Hepatocyte (in vitro differentiated cells): ENCODE measurements at places on chromosomes 6 and 20. TPM values are rescaled to one million over a fixed set of nuclear protein-coding genes. Genes with fewer than 3 reads are reported as not detected.

- DNase-seq, result no peak
Measured at GRCh38 chr20:519999-520398, 23.6 kb downstream of the CSNK2A1 start.

Gene TGM2
- total RNA-seq, result 120 and 133 TPM in 2 replicates

Gene SNAI1
- 2.9 and 3.0 TPM in 2 replicates for total RNA-seq

Gene AIF1
- 4.1 and 4.6 TPM in 2 replicates for total RNA-seq

- peak; percentile 19 for DNase-seq
Measured at GRCh38 chr20:41526327-41526726, 91.8 kb downstream of the CHD6 start.

Gene RIPPLY2
- not detected in 2 replicates for total RNA-seq

GRCh38 chr6:97189767-97190166, 93.2 kb downstream of the MMS22L start:
- DNase-seq, result no peak

Gene ARFGEF3
- total RNA-seq, result 3.9 and 4.1 TPM in 2 replicates

Gene TAGAP
- total RNA-seq, result 4.4 and 4.9 TPM in 2 replicates

- DNase-seq, result no peak
Measured at GRCh38 chr6:150083839-150084238, 14.9 kb upstream of the ULBP3 start.

DNA sequence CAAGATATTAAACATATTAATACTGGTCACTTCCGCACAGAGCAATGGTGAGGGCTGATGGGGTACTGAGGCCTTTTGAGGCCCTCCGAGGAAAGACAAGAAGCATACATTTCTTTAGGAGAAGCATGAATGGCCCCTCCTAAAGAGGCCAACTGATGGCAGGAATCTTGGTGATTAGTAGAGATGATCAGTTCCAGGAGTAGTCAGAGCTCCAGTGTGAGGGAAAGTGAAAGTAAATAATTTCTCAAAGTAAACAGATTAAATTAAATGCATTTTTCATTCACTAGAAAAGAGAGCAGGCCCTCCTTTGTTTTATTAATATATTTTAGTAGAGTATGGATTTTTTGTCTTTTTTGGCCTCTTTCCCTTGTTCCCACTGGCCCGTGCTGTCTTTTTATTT, 38.2 kb downstream of the NOX3 start:
- no peak for DNase-seq

GRCh38 chr6:108896111-108896661, 48.0 kb downstream of the ARMC2 start:
- no peak for DNase-seq

GRCh38 chr6:139354189-139354588, 20.3 kb downstream of the CITED2 start:
- no peak for DNase-seq

GRCh38 chr6:134840086-134840867, 109.6 kb downstream of the ALDH8A1 start:
- no peak for DNase-seq

DNA sequence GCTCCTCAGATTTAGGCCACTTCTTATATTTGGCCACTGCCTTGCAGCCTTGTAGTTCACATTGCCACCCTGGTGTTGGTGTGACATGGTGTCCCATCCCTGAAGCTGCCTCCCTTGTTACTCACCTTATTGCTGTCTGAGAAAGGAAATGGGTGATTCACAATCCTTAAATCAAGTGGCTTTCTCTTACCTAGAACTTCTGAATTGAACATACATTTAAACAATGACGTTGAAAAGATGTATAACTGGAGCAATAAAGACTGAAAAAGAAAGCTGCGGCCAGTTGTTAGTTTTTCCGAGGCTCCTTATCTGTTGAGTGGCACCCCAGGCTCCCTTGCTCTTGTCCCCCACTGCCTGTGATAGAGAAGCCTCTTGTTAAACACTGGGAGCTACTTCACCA, 28.8 kb upstream of the GNRH2 start:
- DNase-seq, result no peak
